ENCODE measurements at places on chromosomes 5 and 9.

DNA sequence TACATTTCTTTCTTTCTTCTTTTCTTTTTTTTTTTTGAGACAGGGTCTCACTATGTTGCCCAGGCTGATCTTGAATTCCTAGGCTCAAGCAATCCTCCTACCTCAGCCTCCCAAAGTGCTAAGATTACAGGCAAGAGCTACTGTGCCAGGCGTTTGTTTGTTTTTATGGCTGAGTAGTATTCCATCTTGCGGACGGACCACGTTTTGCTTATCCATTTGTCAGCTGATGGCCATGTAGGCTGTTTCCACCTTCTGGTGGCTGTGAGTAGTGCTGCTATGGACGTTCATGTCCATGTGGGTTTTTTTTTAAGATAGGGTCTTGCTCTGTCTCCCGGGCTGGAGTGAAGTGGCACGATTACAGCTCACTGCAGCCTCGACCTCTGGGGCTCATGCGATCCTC is 2.5 kb downstream of the DOK3 start:
- no peak for DNase-seq

DNA sequence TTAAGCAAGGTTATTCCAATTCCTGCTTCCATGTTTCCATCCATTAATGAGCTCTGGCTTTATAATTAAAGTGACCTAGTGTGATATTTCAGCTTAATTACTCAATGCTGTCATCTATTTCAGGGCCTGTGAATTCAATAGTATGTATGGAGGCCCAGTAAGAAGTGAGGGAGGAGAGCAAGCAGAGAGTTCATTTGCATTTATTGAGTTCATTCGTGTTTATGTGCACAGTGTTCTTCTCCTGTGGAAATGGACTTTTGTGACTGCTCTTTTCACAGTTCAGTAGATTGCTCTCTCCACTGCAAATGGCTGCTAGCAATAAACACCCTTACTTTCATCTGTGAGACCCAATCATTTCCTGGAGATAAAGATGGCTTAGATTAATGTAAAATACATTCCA is 130.9 kb downstream of the CEMIP2 start:
- no peak for DNase-seq

- DNase-seq = no peak
Measured at GRCh38 chr5:118249386-118249785, 739.0 kb downstream of the DTWD2 start.

GRCh38 chr5:73434907-73435306 is 13.7 kb downstream of the FOXD1 start:
- DNase-seq = no peak

GRCh38 chr9:117018966-117019617 is 332.0 kb downstream of the TRIM32 start:
- no peak for DNase-seq

DNA sequence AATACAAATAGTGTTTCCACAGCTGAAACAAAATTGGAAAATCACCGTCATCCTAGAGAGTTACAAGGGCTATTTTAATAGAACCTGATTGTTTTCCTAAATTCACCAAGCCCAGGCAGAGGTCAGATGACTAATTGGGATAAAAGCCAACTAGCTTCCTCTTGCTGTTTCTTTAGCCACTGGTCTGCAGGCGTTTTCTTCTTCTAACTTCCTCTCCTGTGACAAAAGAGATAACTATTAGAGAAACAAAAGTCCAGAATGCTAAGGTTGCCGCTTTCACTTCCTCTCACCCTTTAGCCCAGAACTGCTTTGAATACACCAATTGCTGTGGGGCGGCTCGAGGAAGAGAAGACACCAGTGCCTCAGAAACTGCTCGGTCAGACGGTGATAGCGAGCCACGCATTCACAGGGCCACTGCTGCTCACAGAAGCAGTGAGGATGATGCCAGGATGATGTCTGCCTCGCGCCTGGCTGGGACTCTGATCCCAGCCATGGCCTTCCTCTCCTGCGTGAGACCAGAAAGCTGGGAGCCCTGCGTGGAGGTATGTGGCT is at the start of gene TLR4:
TSS of gene TLR4 (plus strand) at position 380 of the 552 bp plus-strand sequence. CDS start at position 450, 70 bp downstream.
- no peak for DNase-seq

DNA sequence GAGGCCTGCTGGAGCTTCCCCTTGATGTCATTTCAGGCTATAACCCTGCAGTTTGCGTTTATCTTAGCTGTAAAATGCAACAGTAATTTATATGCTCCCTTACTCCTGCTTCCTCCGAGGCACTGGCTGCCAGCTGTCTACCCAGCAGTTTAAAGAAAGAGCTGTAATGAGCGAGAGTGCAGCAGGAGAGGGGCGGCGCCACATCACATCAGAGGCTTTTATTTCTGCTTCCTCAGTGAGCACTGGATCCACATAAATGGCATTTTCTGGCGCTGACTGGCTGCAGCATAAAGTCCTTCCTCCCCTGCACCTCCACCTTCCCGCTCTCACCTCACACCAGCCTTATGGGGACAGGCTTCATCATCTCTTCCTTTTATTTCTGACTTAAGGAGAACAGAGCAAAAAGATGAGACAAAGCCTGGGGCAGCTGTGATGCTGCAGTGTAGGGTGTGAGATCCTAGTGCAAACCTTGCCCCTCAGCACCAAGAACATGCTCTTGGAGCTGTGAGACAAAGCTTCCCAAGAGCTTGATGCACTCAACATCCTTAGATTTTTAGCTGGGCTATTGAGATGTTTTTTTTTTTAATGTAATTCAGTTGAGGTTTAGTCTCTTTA is 829.6 kb upstream of the ZNF608 start:
- no peak for DNase-seq

DNA sequence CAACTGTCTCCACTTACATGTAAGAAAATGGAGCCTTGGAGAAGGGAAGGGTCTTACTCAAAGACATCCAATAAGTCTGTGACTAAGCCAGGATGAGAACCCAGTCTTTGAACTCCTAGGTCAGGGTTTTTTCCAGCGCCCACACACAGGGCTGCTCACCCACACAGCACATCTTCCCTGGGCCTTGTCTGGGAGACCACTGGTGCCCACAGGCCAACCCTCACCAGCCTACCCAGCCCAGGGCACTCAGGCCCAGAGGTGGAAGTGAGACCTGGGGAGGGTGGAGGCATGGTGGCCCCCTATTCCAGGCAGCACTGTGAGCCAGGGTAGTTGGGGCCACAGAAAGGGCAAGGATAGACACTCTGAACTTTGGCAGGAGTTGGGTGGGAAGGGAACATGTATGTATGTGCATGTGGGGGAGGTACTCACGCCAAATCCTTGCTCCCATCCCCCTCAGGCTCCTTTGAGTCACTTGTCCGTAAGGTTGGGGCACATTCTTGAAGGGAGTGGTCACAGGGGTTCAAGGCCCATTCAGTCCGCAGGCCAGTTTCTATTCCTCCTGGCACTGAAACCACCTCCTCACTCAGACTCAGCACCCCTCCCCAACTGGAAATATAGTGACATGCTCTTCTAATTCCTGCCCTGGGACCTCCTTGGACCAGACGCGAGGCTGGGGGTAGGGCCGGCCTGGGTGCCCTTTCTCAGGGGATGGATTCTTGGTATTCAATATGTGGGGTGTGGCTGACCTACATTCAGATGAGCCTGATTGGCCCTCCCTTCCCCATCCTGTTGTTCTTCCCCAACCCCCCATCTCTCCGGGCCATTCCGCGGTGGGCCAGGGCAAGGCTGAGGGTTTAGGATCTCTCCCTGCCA is 2.9 kb upstream of the SLC4A9 start:
- no peak for DNase-seq

GRCh38 chr9:34205102-34205501 is 26.3 kb downstream of the UBAP1 start:
- DNase-seq = no peak

- no peak for DNase-seq
Measured at GRCh38 chr9:1927546-1927945, 87.6 kb upstream of the SMARCA2 start.

GRCh38 chr5:36494841-36495601 is 111.4 kb upstream of the SLC1A3 start:
- DNase-seq = no peak

DNA sequence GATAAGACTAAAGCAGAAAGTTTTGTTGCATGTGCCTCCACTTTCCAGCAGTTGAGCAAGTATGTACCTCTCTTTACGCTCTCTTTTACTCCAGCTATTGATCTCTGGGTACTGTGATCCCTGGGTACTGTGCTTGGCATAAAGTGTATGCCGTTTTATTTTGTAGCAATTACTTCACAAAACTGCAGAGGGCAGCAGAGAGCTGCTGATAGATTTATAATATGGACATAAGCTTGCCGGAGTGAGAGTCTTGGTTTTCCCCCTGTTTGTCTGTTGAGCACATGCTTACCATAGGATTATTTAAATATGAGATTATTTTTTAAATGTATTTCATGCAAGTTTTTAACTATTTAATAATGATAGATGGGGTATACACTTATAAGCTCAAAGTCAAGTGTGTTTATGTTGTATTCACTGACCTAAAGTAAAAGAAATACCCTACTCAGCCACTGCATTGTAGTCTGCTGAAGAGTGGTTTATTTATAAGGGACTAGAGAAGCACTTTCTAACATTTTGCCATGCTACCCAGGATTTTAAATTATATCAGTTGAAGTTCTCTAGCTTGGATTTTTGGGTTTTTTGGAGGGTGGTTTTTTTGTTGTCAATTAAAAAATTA is 13.0 kb downstream of the TTC1 start:
- peak; percentile 66 for DNase-seq

- no peak for DNase-seq
Measured at GRCh38 chr9:26459959-26460358, 432.6 kb downstream of the CAAP1 start.

DNA sequence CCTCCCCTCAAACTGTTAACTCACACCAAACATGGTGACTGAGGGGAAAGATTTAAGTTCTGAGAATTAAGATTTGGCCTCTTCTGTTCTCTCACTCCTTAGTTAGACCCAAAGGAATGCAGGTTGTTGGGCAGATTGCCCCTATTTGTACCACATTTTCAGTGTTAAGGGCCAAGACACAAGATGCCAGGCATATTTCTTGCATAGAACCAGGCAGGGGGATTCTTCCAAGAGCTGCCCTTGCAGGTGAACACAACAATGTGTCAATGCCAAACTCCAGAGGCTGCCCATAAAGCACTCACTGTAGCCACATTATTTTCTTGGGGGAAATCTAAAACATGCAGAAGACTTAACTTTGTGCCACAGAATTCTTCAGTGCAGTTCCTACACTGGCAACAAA is 14.7 kb downstream of the MPDZ start:
- no peak for DNase-seq

DNA sequence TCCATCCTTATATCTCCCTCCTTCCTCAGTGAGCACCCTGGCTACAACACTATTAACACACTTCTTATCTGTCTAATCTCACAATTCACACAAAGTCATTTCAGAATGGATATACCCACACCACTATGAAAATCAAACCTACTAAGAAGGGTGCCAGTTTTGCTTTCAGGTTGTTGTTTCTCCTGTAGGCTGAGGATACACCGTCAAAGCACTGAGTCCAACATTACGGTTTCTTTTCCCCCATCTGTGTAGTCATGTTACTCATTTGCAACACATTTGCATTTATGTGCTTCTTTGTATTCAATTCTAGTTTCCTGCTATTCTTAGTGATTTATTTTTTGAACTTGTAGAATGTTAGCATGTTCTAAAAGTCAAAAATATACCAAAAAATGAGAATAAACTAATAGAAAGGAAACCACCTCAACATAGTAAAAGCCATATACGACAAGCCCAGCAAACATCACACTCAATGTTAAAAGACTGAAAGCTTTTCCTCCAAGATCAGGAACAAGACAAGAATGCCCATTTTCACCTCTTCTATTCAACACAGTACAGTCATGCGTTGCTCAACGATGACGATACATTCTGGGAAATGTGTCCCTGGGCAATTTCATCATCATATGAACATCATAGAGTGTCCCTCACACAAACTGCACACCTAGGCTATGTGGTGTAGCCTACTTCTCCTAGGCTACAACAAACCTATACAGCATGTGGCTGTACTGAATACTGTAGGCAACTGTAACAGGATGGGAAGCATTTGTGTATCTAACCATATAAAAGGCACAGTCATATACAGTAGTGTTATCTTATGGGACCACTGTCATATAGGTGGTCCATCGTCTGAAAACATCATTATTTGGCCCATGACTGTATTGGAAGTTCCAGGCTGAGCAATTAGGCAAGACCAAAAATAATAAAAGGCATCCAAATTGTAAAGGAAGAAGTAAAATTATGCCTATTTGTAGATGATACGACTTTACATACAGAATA is 6.3 kb downstream of the ROR2 start:
- no peak for DNase-seq

DNA sequence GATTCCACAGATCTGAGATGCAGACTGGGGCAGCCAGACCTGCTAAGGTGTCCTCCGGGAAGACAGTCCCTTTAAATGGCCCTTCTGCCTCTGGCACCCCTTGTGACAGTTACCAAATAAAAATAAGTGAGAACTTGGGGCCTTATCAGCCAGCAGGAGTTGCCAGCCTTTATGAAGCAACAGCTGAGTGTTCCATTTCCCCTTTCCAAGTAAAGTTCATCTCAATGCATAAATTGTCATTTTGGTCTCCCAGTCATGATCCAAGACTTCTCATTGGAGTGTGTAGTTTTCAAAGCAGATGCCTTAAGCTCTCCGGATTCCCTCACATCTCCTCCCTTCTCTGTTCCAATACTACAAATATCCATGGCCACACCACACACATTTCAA is 4.1 kb downstream of the PTCH1 start:
- DNase-seq = no peak

Data from NCI-H460 (cell line).